ENCODE measurements at places on chromosomes 4 and X. TPM values are rescaled to one million over a fixed set of nuclear protein-coding genes. Genes with fewer than 3 reads are reported as not detected.

The GRIA3 gene
- not detected for total RNA-seq

The CENPE gene
- 39.1 TPM for total RNA-seq

The ASB12 gene
- total RNA-seq, result not detected

The SPANXN4 gene
- not detected for total RNA-seq

The ATP11C gene
- total RNA-seq, result 118 TPM

DNA sequence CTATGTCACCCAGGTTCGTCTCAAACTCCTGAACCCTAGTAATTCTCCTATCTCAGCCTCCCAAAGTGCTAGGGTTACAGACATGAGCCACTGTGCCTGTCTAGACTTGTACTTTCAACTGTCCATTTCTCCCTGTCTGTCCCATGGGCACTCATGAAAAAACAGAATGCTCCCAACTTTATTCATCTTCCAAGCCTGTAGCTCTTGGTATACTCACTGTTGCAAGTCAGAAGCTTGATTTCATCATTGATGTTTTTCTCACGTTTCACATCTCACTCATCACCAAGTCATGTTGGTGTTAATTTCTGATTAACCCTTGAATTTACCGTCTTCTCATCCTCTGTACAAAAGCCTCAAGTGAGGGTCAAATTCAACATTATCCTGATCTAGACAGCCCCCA lies 7.3 kb upstream of the SRP72 start:
- no peak for DNase-seq

DNA sequence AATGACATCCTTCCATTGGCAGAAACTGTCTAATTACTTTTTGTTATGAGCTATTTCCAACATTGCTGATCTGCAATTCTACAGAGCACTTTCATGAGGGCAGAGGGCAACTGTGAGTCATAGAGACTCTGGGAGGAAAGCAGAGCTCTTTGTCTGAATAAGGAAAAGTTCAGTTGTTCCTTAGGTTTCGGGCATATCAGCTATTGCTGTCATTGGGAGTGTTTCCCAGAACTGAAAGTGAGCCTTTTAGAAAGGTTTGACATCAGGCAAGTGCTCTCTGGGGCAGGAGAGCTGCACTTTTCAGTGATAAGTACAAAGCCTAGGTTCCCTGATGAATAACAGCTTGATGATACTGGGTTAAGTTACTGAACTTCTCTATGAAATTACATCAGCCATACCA lies 119.2 kb upstream of the EDNRA start:
- peak; percentile 83 for DNase-seq

DNA sequence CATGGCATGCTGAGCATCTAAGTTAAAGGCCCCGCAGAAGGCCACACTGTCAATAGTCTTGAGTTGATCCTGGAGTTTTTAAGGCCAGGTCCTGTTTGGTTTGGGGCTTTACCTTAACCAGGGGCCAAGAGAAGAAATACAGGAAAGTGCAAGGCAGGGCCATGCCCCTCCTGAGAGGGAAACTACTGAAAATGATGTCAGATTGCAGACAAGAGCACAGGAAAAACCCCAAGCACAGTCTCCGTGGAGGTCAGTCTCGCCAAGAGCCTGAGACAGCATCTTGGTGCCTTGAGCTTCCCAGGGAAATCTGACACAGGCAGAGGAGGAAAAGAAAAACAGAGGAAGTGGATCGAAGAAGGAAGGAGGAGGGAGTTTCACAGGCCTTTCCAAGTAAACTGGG lies 32.2 kb upstream of the GATB start:
- DNase-seq, result no peak

- no peak for DNase-seq
Observed at GRCh38 chr4:168696826-168697225, 200.0 kb downstream of the PALLD start.

DNA sequence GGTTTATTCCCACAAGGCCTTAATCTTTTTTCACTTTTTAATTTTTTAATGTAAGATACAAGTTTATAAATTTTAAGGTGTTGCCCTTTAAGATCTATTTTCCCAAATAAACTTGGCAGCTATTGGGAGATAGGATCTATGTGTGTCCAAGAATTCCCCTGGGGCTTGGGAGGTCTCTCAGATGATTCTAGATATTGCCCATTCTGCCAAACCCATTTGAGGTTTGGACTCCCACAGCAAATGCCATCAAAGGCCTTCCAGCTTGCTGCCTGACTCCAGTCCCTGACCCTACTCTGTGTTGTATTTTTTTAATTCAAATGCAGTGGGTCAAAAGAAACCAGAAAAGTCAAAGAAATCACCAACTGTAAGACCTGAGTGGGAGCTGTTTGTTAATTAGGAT lies 120.0 kb upstream of the CHRDL1 start:
- no peak for DNase-seq

DNA sequence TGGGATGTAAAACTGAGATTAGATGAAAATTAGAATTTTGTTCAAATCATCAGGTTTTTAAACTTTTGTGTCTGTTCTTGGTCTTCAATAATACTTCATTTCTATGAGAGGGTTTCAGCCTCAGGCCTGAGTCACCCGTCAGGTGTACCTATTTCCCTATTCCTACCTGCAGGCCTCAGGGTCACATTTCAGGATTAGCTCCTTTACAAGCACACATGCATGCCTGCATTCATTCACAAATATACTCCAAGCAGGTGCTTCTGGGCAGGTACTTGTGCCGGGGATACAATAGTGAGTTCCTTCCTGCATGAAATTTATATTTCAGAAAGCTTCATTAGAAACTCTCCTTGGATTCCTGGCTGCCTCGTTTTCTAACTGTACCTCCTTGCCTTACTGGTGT lies 114.9 kb downstream of the SHISA3 start:
- no peak for DNase-seq

GRCh38 chrX:120144178-120144844 lies 14.1 kb upstream of the RHOXF2 start:
- DNase-seq, result no peak

DNA sequence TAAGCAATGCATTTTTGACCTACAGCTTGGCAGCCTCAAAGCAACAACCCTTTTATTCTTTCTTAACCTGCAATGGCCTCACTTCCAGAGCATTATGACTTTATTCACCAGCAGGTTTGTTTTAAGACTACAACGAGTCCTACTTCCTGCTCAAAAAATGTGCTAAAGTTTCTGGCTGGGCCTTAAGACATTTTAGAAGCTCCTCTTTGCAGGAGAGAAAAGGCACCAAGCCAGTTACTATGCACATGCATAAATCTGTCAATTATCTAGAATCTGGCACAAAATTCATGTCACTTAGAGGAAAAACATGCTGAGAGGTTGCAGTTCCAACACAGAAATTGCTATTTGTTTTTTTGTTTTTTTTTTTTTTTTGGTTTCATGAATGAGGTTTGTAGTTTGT lies 223.0 kb upstream of the EPHA5 start:
- DNase-seq, result no peak
